NCI-H2029 (cell line): ENCODE measurements at places on chromosomes 1 and 21.

- DNase-seq = no peak
Observed at GRCh38 chr21:30555095-30555494, 6.0 kb downstream of the KRTAP19-7 start.

- DNase-seq = no peak
Observed at GRCh38 chr1:119865627-119866026, 30.7 kb downstream of the ADAM30 start.

- DNase-seq = no peak
Observed at GRCh38 chr1:12180315-12180714, 13.5 kb downstream of the TNFRSF1B start.

DNA sequence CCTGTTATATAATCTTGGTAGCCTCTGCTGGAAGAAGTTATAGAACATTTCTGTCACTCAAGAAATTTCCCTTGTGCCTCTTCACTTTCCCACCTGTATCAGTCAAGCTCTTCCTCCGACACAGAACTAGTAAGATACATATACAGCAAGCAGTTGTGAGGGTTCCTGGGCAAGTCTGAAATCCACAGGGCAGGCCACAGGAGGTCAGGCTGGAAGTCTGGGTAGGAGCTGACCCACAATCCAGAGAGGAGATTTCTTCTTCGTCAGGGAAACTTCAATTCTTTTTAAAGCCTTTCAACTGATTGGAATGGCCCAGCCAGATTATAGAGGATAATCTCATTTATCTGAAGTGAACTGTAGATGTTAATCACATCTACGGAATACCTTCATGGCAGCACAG, 96.4 kb upstream of the FMN2 start:
- DNase-seq = no peak

- DNase-seq = no peak
Observed at GRCh38 chr1:22540337-22540736, 23.0 kb upstream of the EPHA8 start.

DNA sequence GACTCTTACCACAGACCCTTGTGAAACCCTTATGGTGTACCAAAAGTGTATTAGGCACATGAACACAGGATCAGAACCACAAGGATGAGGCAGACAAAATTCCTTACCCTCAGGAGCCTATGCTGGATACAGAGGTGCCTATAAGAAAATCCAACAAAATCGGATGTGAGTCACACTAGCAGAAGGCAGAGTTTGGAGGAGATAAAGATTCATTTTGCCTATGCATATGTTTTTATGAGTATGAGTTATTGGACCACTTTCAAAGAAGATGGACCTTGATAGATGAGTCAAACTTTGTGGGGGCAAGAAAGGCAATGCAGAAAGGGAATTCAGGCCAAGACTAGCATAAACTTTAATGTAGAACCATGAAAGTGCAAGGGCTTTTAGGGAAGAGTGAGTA, 17.0 kb downstream of the CAMK1G start:
- no peak for DNase-seq

GRCh38 chr1:244183037-244183436, 132.0 kb downstream of the ZBTB18 start:
- no peak for DNase-seq

GRCh38 chr1:163397451-163398200, 75.9 kb downstream of the NUF2 start:
- DNase-seq = no peak

GRCh38 chr1:6747674-6748073, 37.6 kb upstream of the CAMTA1 start:
- no peak for DNase-seq

- DNase-seq = peak; percentile 40
Observed at GRCh38 chr21:35649186-35649585, 411.1 kb downstream of the SETD4 start.

DNA sequence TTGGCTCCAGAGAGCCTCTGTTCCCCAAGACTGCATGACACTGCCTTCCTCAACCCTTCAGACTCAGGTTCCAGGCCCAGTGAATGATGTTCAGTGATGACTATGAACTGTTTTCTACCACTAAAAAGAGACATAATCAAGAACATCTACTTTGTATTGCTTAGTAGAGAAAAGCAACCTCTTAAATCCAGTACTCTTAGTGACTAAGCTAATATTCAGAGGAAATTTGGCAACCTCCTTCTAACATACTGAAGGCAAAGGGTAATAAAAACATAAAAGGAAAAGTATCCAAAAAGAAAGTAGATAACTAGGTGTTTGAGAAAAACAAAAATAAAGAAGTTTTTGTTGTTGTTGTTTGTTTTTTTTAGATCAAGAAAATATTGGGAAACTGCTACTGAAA, 153.3 kb upstream of the RUNX1 start:
- no peak for DNase-seq

GRCh38 chr1:172140591-172140990, 279.9 kb upstream of the C1orf105 start:
- DNase-seq = no peak
